Kasumi-1 (cell line): ENCODE measurements at places on chromosomes 5 and 9.

DNA sequence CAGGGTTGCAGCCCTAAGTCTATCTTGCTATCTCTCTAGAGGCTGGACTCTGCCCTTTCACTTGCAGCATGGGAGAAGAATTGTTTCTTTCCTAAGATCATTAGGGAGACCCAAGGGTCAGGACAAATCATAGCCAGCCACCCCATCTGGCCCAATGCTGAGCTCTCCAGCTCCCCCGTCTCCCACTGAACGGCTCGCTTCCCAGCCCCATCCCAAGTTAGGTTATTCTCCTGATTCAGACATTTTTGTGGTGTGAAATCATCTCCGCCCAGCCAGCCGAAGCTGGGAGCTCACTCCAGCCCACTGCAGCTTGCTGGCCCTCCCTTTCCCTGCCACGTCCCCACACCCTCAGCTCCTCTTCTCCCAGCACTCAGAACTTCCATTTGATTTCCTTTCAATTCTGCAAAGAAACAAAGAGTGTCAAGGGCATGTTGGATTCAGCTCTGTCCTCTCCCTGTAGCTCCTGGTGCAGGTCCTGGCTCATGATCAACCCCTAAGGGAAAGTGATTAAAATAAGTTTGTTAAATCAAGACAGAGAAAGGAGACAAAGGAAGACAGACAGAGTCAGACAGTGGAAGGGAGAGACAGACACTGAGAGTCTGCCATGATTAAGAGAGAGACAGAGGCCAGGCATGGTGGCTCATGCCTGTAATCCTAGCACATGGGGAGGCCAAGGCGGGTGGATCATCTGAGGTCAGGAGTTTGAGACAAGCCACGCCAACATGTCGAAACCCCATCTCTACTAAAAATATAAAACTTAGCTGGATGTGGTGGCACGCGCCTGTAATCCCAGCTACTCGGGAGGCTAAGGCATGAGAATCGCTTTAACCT is 12.6 kb upstream of the SPARC start:
- DNase-seq, result no peak

DNA sequence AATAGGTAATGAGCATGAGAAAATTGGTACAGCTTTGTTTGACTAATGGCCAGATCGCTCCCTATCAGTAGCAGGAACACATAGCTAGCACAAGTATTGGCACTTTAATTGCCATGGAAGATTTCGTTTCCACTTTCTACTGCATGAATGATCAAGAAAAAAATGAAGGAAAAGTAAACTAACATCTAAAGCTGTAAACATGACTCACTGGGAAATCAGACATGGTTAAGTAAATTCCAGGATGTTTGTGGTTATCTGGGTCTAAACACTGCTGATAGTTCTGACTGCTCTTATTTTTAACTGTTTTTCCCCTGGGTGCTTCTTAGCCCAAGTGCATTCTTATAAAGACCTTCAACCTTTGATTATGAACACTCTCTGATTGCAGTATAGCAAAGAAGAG is 388.9 kb downstream of the NR2F1-AS1 start:
- DNase-seq, result no peak

GRCh38 chr5:58188262-58188651 is 271.6 kb downstream of the PLK2 start:
- no peak for DNase-seq

- DNase-seq, result peak; percentile 66
Observed at GRCh38 chr5:35671541-35672295, 54.1 kb downstream of the SPEF2 start.

GRCh38 chr5:75513841-75514240 is 2.1 kb downstream of the POLK start:
- DNase-seq, result no peak

- DNase-seq, result no peak
Observed at GRCh38 chr9:38662763-38663593, 42.6 kb upstream of the ANKRD18A start.

DNA sequence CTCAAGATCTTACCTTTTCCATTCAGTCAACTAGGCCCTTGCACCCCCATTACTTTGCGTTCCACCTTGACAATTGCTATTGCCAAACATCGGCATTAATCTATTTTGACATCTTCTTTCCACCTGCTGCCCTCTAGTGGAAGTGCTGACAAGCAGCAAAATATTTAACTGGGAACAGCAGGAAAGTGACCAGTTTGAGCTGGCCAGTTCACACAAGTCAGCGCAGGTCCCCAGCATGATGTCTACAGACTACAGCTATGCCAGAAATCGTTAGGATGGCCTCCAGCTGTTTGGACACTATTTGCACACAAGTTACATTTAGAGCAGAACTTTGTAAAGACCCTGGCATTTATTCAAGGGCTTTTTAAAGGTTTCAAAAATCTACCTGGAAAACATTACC is 160.1 kb downstream of the GHR start:
- peak; percentile 50 for DNase-seq

- DNase-seq, result peak; percentile 97
Observed at GRCh38 chr5:124748687-124749594, 2.5 kb upstream of the ZNF608 start.

GRCh38 chr5:62343428-62343827 is 37.4 kb downstream of the KIF2A start:
- DNase-seq, result no peak
